ENCODE measurements at places on chromosomes 7 and 10.

GRCh38 chr10:47165711-47166404 is 134.1 kb upstream of the GDF10 start:
- DNase-seq, result peak; percentile 92

DNA sequence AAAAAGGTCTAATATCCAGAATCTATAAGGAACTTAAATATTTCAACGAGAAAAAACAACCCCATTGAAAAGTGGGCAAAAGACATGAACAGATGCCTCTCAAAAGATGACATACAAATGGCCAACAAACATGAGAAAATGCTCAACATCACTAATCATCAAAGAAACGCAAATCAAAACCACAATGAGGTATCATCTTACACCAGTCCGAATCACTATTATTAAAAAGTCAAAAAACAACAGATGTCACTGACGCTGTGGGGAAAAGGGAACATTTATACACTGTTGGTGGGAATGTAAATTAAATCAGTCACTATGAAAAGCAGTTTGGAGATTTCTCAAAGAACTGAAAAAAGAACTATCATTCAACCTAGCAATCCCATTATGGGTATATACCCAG is 6.0 kb downstream of the VWDE start:
- DNase-seq, result no peak

GRCh38 chr7:100126239-100126930 is 382 bp upstream of the MBLAC1 start:
- no peak for DNase-seq

DNA sequence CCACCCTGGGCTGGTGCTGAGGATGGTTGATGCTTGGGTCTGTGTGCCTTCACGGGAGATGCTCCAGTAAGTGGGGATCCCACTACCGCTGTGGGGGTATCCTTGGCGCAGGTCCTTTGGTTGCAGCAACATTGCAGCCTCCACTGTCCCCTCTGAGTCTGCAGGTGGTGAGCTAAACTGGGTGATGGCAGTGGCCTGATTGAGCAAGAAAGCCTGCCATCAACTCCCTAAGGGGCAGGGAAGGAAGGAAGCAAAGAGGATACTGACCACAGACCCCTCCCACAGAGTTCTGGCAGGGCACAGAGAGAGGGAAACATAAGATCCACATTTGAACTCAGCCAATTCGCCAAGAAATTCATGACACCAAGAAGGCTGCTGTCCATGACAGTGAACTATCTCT is 43.2 kb downstream of the MYO1G start:
- no peak for DNase-seq

- no peak for DNase-seq
Measured at GRCh38 chr7:51311166-51311565, 5.4 kb downstream of the COBL start.

- DNase-seq, result no peak
Measured at GRCh38 chr7:755413-755805, 28.3 kb upstream of the PRKAR1B start.

DNA sequence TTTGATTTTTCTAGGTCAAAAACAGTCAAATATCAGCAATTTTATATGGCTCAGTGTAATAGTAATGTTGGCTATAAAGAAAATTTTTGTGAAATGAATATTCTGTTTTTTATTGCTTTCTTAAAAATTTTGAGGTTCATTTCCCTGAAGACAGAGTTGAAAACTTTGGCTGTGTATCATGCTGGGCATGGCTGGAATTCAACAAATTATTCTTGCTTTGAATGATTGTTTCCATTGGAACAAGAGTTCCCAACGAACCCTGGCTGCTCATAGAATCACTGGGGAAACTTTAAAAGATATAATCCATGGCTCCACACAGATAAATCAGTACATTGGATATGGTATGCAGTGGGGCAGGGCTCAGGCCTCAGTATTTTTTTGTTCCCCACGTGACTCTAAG is 118.6 kb downstream of the PLCE1 start:
- no peak for DNase-seq

DNA sequence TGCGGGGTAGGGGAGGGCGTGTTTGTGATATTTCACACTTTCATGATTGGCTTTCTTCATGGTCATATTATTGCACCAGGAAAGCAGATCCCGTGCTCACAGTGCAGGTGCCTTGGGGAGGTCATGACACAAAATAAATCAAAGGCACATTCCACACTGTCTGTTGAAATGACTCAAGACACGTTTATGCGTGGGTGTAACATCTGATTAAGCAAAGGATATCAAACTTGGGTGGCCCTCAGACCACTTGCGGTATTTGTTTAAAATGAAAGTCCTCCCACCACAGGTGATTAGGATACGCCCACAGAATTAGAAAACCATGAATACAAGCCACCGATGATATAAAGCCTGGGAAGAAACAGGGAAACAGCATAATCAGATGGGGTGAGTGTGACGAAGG is 51.1 kb downstream of the SVIL start:
- DNase-seq, result no peak

GRCh38 chr7:26278770-26279169 is 12.9 kb upstream of the SNX10 start:
- DNase-seq, result no peak

- no peak for DNase-seq
Measured at GRCh38 chr10:90276894-90277475, 575.6 kb downstream of the KIF20B start.
